ENCODE measurements at places on chromosomes 3 and 15.

- no peak for DNase-seq
Measured at GRCh38 chr15:36358523-36358922, 220.9 kb upstream of the CDIN1 start.

- no peak for DNase-seq
Measured at GRCh38 chr3:23602971-23603370, 202.8 kb upstream of the UBE2E1 start.

DNA sequence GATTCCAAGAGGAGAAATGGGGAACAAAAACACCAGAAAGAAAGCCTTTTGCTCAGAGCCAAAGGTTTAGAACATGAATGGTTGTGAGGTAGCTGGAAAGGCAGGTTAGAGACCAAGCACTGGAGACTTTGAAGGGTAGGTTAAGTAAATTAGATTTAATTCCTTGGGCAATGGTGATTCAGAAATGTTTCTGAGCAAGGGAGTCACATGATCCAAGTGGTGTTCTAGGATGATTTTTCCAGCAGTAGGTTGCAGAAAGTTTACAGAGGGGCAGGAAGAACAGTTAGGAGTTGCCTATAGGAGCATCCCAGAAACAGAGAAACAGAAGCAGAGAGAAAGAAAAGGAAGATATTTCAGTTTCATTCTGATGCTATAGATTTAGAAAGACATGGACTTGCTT lies 139.8 kb downstream of the WDR76 start:
- no peak for DNase-seq

DNA sequence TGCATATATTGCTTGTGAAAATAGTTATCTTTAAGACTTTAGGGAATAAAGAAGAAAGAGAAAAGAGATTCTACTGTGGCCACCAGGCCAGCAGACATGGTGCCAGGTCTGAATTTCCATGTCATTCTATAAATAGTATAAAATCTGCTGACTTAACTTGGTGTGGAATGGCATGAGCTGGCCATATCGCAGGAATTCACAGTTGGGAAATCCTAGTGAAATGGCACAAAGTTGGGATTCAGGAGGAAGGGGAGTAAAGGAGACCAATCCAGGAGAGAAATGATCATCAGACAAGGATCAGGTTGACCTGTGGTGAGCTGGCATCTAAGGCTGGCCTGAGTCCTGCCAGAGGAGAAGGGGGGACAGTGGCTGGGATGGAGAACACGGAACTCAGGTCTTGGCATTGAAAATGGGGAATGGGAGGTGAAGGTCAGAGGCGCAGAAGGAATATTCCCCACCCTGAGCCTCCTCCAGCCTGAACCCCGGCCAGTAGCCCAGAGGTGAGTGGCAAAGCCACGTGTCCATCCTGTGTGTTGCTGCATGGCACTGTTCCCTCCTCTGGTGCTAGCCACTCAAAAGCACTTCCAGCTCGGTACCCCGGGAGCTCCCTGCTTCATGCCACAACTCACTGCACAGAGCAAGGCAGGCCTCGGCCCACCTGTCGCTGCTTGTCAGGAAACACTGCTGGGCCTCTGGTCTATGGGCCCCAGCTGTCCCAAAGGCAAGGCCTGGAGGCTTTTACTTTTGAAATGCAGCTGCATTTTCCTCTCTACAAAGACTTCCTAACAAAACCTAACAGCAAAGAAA lies 51.4 kb downstream of the SSUH2 start:
- no peak for DNase-seq

GRCh38 chr15:57302640-57303257 lies 73.6 kb upstream of the CGNL1 start:
- DNase-seq = no peak

- peak; percentile 56 for DNase-seq
Measured at GRCh38 chr3:127761441-127761801, 60.9 kb downstream of the MGLL start.

- no peak for DNase-seq
Measured at GRCh38 chr3:181622365-181622764, 89.4 kb upstream of the SOX2 start.

- no peak for DNase-seq
Measured at GRCh38 chr3:134974624-134975023, 179.6 kb downstream of the EPHB1 start.

GRCh38 chr3:60737633-60738399 lies 513.4 kb downstream of the FHIT start:
- no peak for DNase-seq

DNA sequence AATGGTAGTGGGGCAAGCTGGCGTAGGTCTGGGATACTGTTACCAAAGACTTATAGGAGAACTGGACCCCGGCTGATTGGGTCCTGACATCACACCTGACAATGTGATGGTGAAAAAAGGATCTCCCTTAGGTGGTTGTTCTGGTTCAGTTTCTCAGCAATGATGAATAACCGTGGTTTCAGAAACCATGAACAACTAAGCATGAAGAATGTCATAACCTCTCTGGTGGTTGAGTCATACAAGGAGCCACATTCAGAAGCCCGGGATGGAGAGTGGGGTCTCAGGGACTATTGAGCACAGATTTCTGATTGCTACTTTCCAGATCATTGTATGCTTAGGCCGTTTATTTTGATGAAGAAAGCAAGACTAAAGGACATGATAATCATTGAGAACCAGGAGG lies 17.4 kb downstream of the GPR160 start:
- DNase-seq = peak; percentile 17

DNA sequence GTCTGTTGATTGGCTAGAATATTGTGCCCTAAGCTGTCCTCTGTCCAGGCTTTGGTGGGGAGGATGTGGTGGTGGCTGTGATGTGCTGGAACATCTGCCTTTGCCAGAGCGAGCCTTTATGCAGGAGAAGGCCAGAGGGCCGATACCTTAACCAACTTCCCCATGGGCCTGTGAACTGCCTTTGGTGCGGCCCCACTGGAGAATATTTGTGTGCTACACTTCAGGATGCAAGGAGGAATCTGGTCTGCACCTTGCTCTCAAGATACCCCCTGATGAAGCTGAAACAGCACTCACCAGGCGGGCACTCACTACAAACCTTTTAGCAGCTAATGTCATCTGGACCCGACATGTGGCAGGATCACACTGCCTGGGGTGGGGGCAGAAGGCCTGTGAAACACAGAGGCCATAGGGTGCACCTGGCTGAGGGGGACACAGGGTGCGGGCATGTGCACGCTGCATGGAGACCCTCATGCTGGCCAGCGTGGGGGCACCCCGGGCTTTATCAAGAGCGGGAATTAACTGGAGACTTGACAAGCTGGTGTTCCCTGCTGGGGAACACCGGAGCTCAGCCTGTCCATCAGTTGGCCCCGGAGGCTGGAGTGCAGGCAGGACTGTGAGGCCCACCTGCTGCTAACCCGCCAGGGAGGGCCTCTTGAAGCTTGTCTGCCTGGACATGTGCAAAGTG lies 16.4 kb downstream of the PRR23E start:
- no peak for DNase-seq

- DNase-seq = no peak
Measured at GRCh38 chr15:74121858-74122257, 8.5 kb upstream of the ISLR2 start.

GRCh38 chr3:13707456-13707855 lies 158.5 kb downstream of the FBLN2 start:
- DNase-seq = no peak

DNA sequence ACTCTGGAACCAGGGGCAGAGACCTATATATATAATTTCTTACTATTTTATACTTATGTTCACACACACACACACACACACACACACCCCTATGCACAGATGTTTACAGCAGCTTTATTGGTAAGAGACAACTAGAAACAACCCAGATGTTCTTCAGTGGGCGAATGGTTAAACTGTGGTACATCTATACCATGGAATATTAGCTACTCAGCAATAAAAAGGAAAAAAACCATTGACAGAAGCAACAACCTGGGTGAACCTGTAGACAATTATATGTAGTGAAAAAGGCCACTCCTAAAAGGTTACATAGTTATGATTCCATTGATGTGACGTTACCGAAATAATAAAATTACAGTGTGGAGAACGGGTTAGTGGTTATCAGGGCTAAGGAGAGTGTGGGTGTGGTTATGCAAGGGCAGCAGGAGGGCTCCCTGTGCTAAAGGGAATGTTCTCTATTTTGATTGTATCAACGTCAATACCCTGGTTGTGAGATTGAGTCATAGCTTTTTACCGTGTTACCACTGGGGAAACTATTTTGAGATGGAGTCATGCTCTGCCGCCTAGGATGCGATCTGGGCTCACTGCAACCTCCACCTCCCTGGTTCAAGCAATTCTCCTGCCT lies 85.5 kb downstream of the FLNB start:
- DNase-seq = no peak
